NCI-H226 (cell line): ENCODE measurements at places on chromosomes 16 and 17.
A peak's percentile ranks its signal among the peaks of the same experiment; 100 is the strongest.

GRCh38 chr16:79451196-79451816 lies 149.2 kb downstream of the MAF start:
- DNase-seq: no peak

DNA sequence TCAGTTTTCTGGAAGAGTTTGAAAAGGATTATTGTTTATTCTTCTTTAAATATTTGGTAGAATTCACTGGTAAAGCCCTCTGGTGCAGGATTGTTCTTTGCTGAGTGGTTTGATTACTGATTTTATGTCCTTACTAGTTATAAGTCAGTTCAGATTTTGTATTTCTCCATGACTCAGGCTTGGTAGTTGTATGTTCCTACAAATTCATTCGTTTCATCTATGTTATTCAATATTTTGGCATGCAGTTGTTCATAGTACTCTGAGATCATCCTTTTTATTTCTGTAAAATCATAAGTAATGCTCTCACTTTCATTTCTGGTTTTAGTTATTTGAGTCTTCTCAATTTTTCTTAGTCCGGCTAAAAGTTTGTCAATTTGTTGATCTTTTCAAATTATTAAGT lies 58.1 kb upstream of the CRYM start:
- no peak for DNase-seq

DNA sequence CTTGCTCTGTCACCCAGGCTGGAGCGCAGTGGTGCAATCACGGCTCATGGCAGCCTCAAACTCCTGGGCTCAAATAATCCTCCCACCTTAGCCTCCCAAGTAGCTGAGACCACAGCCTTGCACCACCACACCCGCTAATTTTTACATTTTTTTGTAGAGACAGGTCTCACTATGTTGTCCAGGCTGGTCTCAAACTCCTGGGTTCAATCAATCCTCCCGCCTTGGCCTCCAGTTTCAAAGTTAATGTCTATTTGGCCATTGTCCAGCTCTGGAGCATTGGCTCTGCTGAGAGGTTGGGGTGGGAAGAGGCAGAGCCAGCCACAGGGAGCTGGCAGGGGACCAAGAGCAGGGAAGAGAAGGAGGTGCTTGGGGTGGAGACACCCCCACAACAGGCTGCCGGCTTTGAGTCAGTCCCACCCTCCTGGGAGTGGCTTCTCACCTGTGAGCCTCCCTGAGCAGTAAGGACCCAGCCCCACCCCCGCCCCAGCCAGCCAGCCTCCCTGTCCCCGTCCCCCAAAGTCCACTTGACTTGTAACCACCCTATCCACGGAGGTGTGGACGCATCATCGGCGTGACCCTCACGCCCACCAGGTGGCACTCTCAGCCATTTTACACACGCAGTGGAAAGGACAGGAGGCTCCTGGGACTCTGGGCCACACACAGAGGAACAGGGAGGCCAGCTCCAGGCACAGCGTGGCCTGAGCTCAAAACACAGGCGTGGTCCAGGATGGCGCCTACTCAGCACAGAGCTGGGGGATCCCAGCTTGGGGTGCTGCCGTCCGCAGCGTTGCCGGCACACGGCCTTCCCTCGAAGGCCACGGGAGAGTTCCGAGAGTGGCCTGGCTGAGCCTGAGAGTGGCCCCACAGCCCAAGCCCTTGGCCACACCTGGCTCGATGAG lies 22.8 kb upstream of the PVALEF start:
- peak; percentile 82 for DNase-seq

GRCh38 chr16:19168371-19169081 lies 486 bp downstream of the SYT17 start:
- no peak for DNase-seq

DNA sequence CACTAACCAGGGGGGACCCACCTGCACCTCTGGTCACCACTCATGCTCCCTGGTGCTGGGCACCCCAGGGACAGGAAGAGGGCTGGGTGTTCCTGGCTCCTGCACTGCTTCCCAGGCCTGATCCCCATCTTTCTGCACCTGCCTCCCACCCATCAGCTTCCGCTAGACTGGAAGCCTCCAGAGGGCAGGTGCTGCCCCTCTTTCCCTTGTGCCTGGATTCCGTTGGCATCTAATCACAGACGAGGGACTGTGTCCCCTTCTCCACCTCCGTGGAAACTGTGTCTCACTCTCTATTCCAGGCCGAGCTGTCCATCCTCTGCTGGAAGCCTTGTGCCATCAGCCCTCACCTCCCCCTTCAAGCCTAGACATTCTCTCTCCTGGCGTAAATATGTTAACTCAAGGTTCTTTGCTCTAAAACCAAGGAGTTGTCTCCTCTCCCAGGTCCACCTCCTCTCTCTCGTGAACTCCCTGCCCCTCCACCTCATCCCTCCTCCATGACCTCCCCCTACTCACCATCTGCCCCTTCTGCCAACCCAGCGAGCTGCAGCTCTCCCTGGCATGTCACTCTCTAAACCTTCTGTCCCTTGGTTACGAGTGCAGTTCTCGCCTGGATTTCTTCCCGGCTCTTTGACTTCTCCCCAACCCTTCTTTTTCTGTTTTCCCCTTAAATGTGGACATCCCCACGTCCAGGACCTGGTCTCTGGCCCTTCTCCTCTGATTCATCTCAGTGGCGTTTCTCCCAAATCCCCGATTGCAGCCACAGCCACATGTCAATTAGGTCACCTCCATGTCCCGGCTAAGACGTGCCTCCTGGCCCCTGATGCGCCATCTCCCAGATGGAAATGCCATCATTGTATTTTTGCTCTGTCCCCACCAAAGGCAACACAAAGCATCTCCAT lies 107.7 kb downstream of the SEC14L1 start:
- no peak for DNase-seq

GRCh38 chr17:77027271-77027889 lies 113.4 kb upstream of the SEC14L1 start:
- DNase-seq: no peak
